ENCODE measurements at places on chromosomes 6 and 20. TPM values are rescaled to one million over a fixed set of nuclear protein-coding genes. Genes with fewer than 3 reads are reported as not detected.
A peak's percentile ranks its signal among the peaks of the same experiment; 100 is the strongest.

DNA sequence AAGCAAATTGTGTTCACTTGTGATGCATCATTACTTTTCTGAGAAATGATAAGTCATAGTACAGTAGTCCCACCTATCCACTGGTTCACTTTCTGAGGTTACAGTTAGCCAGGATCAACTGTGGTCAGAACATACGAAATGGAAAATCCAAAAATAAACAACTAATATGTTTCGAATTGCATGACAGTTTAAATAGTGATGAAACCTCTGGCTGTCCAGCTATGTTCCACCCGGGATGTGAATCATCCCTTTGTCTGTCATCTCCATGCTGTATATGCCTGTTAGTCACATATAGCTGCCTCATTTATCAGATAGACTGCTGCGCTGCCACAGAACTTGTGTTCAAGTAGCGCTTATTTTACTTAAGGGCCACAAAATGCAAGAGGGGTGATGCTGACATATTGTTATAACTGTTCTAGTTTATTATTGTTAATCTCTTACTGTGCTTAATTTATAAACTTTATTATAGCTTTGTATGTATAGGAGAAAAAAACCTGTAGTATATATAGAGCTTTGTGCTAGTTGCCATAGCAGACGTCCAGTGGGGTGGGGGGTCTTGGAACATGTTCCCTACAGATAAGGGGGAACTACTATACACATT, 29.2 kb downstream of the AFDN start:
- DNase-seq: no peak

GRCh38 chr20:10749084-10749483, 75.3 kb upstream of the JAG1 start:
- no peak for DNase-seq

Gene ZNF341
- total RNA-seq: 2.1 TPM

DNA sequence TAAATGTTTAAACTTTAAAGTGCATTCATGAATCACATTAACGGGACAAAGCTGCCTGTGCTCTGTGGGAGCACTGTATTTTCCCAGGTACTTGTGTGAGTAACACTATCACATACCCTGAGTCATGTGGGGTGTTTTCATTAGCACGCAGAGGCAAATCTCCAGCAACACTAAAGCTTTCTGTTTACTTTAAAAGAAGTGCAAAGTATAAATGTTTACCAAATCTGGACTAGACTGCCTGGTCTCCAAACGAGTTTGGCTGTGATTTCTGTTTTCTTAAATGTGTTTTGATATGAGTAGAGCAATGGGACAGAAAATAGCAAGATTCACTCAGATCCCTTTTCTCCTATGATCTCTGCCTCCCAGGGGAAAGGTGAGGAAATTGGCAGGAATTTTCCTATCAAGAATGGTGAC, 28.8 kb upstream of the RIPPLY2 start:
- DNase-seq: no peak

Gene SLPI
- total RNA-seq: not detected

DNA sequence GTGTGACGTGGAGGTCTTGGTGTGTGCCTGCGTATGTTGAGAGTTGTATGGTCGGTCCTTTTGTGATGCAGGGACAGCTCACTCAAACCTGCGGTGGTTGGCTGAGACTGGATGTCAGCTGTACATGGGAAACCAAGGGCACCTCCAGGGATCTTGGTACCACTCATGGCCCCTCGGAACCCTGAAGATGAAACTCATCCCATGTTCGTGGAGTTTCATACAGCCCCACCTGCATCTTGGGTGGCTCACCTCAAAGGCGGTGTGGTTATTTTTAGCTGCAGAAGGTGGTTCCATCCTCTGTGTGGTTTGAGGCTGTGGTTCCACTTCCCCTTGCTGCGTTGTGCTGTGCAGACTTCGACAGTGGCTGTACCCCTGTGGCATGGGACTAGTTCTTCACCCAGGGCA, 52.6 kb upstream of the SLC22A1 start:
- DNase-seq: peak; percentile 7

DNA sequence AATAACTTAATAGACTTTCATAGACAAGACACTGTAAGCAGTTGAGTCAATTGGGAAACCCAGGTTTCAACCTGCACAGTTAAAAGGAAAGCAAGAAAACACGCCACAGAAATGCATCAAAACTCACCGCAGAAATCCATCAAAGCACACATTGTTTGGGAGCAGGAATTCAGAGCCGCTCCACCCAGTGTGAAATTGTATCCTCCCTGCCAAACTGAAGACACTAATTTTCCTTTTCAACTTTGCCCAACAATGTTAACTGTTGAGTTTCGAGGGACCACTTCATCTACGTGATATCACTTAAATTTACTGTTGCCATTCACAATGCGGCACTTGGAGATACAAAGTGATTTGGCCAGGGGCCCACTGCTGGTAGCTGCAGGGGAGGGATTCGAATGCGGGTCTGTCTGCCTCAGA, 92.7 kb downstream of the DACT2 start:
- DNase-seq: no peak

- no peak for DNase-seq
These were observed 178.8 kb upstream of the PMEPA1 start for GRCh38 chr20:57888591-57888990.

GRCh38 chr20:50575865-50576720, 65.9 kb downstream of the PTPN1 start:
- DNase-seq: peak; percentile 79

Gene TAB2
- 123 TPM for total RNA-seq

Gene MUC22
- not detected for total RNA-seq

DNA sequence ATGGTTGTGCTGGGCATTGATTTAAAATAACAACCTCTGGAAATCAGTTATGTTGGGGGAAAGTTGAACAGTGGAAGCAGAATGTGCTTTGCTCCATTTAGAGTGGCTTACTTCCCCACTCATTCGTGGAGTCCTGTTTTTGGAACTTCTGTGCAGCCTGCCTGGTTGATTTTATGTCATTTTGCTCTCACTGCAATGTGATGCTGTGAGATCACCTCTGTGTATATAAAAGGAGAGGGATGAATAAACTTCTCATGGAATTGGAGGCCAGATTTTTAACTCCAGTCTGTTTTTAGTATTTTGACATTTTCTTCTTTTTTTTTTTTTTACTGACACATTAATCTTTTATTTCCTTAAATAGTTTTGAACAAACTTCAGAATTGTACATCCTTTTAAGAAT, 139.0 kb downstream of the FNDC1 start:
- no peak for DNase-seq

Gene FAM229B
- total RNA-seq: 3.6 TPM

Gene GMNN
- total RNA-seq: 10.5 TPM

GRCh38 chr6:131399433-131399832, 173.6 kb upstream of the ARG1 start:
- no peak for DNase-seq

GRCh38 chr6:133114973-133115372, 126.2 kb upstream of the EYA4 start:
- no peak for DNase-seq

Gene RANBP9
- total RNA-seq: 62.9 TPM

Gene IL20RA
- not detected for total RNA-seq

DNA sequence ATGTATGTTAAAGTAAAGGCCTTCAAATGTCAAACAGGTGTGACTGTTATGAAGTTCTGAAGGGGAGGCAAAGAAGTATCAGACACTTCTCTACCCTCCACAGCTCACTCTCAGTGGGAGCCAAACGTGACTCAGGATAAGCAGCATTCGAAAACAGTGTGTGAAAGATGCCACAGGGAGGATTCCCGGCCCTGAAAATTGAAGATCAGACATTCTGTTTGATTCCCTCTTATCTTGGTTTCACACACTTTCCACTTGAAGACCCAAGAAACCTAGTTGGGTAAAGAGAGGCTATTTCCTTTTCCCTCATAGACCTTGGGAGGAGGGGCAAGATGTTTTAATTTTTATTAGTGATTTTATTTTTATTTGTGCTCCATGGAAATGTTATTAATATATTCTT, 164.2 kb upstream of the SUPT3H start:
- no peak for DNase-seq

DNA sequence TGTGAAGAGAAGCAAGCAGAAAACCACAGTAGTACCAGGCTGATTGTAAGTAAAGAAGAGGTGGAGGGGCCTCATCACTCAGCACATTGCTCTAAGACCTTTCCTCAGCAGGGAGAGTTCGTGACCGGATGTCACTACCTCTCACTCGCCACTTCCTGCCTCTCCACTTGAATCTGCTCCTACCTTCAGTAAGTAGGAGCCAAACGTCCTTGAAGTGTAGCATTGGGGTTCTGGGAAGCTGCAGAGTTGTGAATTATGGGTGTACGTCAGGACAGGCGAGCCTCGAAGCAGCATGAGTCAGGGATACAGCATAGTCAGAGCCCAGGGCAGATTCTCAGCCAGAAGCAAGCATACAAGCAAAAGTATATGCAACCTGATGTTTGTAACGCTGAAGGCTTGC, 224.9 kb downstream of the PHACTR1 start:
- DNase-seq: no peak

DNA sequence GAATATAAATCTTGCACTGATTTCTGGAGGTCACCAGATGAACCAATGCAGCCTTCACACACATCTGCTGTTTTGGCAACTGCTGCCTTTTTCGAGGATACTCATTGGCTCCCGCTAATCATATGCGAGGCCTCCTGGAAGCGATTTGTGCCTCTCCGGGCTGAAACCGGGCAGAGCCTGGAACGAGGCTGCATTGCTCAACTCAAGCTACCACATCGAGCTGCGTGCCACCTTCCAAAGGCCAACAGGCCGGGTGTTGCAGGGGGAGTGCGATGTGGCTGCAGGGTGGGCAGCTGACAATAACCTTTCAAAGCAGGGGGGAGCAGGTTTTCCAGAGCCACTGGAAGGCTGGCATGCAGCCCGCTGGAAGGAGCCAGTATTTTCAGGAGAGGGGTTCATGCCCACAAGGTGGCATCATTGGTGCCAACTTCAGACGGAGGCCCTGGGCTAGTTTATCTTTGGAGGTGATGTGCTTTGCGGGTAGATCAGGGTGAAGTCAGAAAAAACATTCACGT, 122.6 kb upstream of the IFNGR1 start:
- DNase-seq: peak; percentile 29

DNA sequence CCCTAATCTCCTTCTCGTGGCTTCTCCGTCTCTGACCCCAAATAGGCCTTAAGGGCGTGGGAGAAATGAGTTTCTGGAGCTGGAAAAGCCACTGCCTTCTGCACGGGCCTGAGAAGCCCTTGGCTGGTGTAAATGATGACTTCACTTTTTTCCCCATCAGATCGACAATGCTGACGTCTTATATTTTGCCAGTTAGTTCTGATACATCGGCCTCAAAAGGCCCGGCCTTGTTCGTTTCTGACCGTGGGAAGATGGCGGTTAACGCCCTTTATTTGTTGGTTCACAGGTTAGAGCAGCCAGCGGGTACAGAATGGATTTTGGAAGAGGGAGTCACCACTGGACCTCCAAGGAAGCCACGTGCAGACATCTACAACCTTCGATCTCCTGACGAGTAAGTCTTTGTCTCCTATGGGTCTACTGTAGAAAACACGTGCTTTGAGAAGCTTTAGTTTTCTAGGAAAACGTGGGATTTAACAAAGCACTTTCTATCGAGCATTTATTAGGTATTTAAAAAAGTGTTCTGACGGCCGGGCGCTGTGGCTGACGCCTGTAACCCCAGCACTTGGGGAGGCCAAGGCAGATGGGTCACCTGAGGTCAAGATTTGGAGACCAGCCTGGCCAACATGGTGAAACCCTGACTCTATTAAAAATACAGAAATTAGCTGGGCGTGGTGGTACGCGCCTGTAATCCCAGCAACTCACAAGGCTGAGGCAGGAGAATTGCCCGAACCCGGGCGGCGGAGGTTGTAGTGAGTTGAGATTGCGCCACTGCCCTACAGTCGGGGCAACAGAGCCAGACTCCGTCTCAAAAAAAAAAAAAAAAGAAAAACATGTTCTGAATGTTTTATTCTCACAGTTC, 1.2 kb upstream of the ZNFX1 start:
- no peak for DNase-seq

Gene BNIP5
- not detected for total RNA-seq

Gene HLA-DQB2
- total RNA-seq: 2.2 TPM

- DNase-seq: no peak
These were observed 571.9 kb upstream of the CHD6 start for GRCh38 chr20:42190084-42190483.

GRCh38 chr6:25320459-25320858, 41.3 kb downstream of the CARMIL1 start:
- DNase-seq: no peak

GRCh38 chr20:25283221-25283951, 35.5 kb downstream of the PYGB start:
- DNase-seq: no peak

Gene OPRM1
- total RNA-seq: not detected

Gene OR2J3
- total RNA-seq: not detected

DNA sequence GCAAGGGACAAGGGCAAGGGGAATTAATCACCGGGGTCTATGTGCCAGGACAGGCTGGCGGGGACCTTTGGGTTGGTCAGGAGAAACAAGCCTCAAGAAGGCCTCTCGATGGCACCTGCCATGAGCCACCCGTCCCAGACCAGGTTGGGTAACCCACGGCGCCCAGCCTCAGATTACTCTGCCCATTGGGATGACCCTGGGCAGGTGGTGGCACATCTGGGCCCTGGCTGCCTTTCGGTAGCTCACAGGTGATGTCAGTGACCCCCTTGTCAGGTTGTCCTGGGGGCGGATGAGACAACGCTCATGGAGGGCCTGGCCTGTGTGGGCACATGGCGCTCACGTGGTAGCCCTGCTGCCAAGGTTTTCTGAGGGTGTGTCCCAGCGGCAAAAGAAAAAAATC, 152.2 kb downstream of the SYCP2 start:
- no peak for DNase-seq

- no peak for DNase-seq
These were observed 859 bp upstream of the CLPS start for GRCh38 chr6:35797837-35798526.

DNA sequence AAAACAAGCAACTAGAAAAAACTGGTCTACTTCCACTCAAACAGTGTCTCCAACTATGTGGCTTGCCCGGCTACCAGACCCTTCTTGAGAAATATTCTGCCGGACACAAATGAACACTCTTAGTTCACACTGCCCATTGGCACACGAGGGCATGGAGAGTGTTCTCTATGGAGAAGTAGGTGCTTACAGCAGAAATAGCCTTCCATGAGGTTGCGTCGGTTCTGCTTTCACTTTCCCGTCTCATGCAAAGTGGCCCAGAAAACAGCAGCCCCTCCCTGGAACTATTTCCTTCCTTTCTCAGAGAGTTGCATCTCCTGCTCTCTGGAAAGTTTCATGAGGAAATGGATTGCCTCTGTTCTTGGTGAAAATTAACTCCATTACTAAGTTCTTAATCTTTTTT, 9.5 kb upstream of the HLA-DOA start:
- DNase-seq: peak; percentile 25

- no peak for DNase-seq
These were observed 8.8 kb downstream of the TTI1 start for GRCh38 chr20:38024496-38024895.

- DNase-seq: no peak
These were observed 28.5 kb downstream of the SF3B5 start for GRCh38 chr6:144066741-144067484.

Measured in CD4-positive, alpha-beta T cell (primary cell).